B cell (primary cell): ENCODE measurements at places on chromosomes 7 and 10. TPM values are rescaled to one million over a fixed set of nuclear protein-coding genes. Genes with fewer than 3 reads are reported as not detected.

Gene ECHDC3
- total RNA-seq, result 8.7 and 9.6 TPM in 2 replicates

Gene SHH
- not detected in 2 replicates for total RNA-seq

Gene TMEM229A
- not detected in 2 replicates for total RNA-seq

Gene NEUROG3
- not detected in 2 replicates for total RNA-seq
